ENCODE measurements at places on chromosomes 3 and 15.

DNA sequence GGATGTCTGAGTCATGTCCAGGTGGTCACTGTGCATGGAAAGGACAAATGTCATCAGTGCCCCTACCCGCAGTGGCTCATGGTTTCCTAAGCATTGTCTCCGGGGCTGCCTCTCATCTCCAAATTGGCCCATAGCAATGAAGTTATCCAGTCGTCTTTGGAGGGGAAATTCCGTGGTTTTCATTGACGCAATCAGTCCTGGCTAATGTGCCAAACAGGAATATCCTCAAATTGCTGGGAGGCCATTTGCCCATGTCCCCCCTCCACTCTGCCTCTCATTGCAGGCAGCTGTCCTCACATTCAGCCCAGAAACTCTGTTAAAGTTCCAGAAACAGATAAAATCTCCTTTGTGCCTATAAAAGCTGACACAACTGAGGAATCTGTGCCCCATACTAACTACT lies 81.6 kb downstream of the MCTP2 start:
- no peak for DNase-seq

GRCh38 chr3:18098960-18099587 lies 326.1 kb downstream of the SATB1 start:
- no peak for DNase-seq

DNA sequence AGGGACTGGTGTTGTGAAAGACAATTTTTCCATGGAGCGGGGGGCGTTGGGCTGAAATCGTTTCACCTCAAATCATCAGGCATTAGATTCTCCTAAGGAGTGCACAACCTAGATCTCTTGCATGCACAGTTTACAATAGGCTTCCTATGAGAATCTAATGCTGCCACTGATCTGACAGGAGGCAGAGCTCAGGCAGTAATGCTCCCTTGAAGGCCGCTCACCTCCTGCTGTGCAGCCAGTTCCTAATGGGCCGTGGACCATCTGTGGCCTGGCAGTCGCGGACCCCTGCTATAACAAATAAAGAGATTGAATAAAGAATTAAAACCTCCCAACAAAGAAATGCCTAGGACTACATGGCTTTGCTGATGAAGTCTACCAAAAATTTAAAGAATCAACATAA lies 25.3 kb upstream of the ANKRD28 start:
- DNase-seq: no peak

DNA sequence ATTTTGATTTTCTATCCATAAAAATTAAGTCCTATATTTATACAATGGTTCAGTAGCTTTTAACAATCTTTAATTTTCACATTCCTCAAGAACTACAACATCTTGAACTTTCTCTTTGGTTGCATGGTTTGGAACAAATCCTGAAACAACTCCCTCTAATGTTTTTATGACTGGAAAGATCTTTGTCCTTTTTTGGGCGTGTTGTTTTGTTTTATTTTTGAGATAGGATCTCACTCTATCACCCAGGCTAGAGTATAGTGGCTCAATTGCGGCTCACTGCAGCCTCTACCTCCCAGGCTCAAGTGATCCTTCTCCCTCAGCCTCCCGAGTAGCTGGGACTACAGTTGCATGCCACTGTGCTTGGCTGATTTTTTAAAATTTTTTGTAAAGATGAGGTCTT lies 4.0 kb downstream of the STX19 start:
- DNase-seq: no peak

DNA sequence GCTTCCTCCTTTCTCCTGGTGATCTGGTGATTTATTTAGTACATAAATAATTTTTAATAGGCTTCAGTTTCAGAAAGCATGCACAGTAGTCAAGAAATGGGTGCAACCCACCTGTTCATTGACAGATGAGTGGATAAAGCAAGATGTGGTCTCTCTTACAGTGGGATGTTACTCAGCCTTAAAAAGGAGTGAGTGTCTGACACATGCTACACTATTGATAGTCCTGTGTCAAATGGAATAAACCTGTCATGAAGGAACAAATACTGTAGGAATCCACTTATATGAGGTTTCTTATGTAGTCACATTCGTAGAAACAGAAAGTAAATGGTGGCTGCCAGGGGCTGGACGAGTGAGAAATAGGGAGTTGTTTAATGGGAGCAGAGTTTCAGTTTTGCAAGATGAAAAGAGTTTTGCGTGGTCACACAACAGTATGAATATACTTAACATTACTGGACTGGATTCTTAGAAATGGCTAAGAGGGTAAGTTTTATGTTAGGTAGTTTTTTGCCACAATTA lies 56.0 kb upstream of the PPARG start:
- no peak for DNase-seq

DNA sequence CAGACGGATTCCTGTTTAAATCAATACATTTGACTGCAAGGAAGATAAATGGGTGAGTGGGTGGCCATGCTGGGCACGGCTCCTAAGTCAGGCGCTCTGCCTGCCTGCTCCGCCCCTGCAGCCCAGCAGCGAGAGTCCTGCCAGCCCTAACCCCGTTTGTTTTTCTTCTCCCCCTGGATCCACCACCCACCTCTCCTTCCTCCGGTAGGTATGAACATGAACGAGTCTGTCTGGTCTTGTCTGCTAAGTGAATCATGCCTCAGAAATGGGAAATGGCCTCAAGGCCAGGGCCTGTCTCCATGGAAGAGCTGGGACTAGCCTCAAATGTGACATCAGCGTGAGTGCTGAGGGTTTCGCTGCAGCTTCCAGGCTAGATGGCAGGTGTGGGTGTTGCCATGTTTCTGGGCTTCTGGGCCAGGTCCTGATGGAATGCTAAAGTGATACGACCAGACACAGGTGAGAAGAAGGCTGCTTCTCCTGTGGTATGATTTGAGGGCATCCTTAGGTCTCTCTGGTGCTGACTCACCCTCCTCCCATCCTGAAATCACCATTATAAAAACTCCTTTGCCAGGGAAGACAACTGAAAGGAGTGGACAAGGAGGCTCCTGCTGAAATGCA lies 5.6 kb upstream of the FEM1B start:
- no peak for DNase-seq
